ENCODE measurements at places on chromosomes 13 and 19.

DNA sequence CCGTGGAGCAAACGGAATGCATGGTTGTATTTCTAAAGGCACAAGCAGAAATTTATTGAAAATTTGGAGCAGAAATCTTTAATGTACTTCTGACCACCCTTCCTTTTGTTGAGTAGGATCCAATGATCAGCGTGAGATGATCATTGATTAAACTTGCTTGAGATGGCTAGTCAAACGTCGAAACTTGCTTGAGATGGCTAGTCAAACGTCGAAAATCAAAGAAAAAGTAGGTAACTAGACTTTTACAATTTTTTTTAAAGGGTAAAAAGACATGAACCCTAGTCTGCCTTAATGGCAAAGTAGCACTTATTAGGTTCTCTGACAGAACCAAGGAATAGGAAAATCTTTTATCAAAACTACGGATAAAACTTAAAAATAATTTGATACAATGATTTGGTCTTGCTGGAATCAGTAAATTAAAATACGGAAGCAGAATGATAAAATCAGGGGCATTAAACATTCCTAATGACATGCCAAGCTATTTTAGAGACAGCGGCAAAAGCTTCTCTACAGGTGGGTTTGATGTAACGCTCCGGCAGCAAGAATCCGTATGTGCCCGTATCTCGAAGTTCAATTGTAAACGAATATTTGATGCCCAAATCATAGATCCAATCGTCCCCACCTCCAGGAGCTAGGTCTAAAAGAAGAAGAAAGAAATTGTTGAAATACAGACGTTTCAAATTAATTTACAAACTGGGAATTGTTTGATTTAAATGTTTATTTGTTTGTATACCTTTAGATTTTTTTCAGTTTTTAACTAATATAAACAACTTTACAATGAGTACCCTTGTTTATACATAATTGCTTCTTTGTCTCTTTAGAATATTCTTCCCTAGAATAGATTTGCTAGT lies 841 bp upstream of the ZC3H13 start:
- H3K27ac ChIP-seq = peak overlapping the region; percentile 93
- H3K36me3 ChIP-seq = no peaks in the 10 kb centered on the region
- H3K4me1 ChIP-seq = peaks cover 6% of the 10 kb centered on the region
- no peaks in the 10 kb centered on the region for H3K27me3 ChIP-seq
- DNase-seq = no peak

DNA sequence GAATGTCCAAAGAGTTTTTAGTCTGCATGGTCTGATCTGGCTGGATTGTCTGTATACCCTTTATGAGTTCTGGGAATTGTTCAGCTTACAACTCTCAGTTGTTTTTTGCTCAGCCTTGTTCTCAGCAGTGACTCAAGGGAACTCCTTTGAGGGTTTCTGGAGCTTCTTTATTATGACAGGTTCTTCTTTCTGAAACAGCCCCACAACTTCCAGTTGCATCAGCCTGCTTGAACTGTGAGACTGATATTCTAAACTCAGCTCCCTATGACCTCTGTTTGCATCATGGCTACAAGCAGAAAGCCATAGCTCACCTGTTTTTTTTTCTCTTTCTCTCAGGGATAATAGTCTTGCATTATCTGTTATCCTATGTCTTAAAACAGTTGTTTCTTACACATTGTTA lies 85.0 kb downstream of the TDRD3 start:
- DNase-seq = no peak
- H3K4me1 ChIP-seq = no peaks in the 10 kb centered on the region
- no peak overlapping the region for H3K4me3 ChIP-seq
- H3K27ac ChIP-seq = no peak overlapping the region
- no peaks in the 10 kb centered on the region for H3K36me3 ChIP-seq

GRCh38 chr13:33229446-33230177 lies 55.9 kb downstream of the STARD13 start:
- H3K27me3 ChIP-seq = no peaks in the 10 kb centered on the region
- peaks cover 12% of the 10 kb centered on the region for H3K4me1 ChIP-seq
- no peaks in the 10 kb centered on the region for H3K36me3 ChIP-seq
- no peak overlapping the region for H3K4me3 ChIP-seq
- no peak for DNase-seq

- no peaks in the 10 kb centered on the region for H3K4me1 ChIP-seq
- H3K27ac ChIP-seq = peak overlapping the region; percentile 65
- no peaks in the 10 kb centered on the region for H3K36me3 ChIP-seq
- no peaks in the 10 kb centered on the region for H3K27me3 ChIP-seq
- DNase-seq = no peak
- no peak overlapping the region for H3K4me3 ChIP-seq
Measured at GRCh38 chr13:48493851-48494250, 39.0 kb downstream of the RCBTB2 start.

- H3K27ac ChIP-seq = no peak overlapping the region
- no peaks in the 10 kb centered on the region for H3K4me1 ChIP-seq
- no peaks in the 10 kb centered on the region for H3K36me3 ChIP-seq
- no peak overlapping the region for H3K4me3 ChIP-seq
- H3K27me3 ChIP-seq = no peaks in the 10 kb centered on the region
Measured at GRCh38 chr13:42638101-42638500, 64.1 kb downstream of the TNFSF11 start.

DNA sequence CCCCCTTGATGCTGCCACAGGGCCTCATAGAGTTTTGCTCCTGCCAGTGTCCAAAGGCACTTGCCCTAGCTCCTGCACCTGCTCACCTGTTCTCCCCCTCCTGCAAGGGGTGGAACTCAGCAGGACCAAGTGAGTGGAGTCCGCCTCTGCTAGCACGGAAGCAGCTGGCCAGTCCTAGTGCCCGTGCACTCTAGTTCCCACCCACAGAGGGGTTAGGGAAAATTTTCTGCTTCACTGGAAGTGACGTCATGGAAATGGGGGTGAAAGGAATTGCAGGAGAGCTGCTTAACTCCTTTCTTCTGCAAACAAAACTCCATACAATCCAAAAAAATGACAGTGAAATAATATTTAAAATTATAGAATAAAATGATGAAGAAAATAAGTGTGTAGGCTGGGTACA lies 609.7 kb upstream of the SLITRK1 start:
- no peak overlapping the region for H3K4me3 ChIP-seq
- H3K36me3 ChIP-seq = no peaks in the 10 kb centered on the region
- no peak overlapping the region for H3K27ac ChIP-seq
- no peaks in the 10 kb centered on the region for H3K27me3 ChIP-seq
- H3K4me1 ChIP-seq = no peaks in the 10 kb centered on the region

- H3K36me3 ChIP-seq = no peaks in the 10 kb centered on the region
- no peak overlapping the region for H3K27ac ChIP-seq
- DNase-seq = no peak
- no peaks in the 10 kb centered on the region for H3K27me3 ChIP-seq
Measured at GRCh38 chr19:49656456-49657109, 9.1 kb downstream of the IRF3 start.

- peak; percentile 14 for DNase-seq
- no peaks in the 10 kb centered on the region for H3K27me3 ChIP-seq
- no peaks in the 10 kb centered on the region for H3K36me3 ChIP-seq
- peak overlapping the region; percentile 45 for H3K4me3 ChIP-seq
- H3K27ac ChIP-seq = peak overlapping the region; percentile 66
Measured at GRCh38 chr13:71864986-71865873, 1.8 kb downstream of the DACH1 start.

GRCh38 chr19:2636897-2637683 lies 65.4 kb downstream of the GNG7 start:
- no peaks in the 10 kb centered on the region for H3K4me1 ChIP-seq
- H3K36me3 ChIP-seq = no peaks in the 10 kb centered on the region
- H3K27ac ChIP-seq = no peak overlapping the region
- H3K4me3 ChIP-seq = no peak overlapping the region

- DNase-seq = no peak
- H3K4me3 ChIP-seq = no peak overlapping the region
- H3K27ac ChIP-seq = no peak overlapping the region
- no peaks in the 10 kb centered on the region for H3K27me3 ChIP-seq
- H3K4me1 ChIP-seq = no peaks in the 10 kb centered on the region
Measured at GRCh38 chr19:19115954-19116353, 22.3 kb downstream of the TMEM161A start.

- DNase-seq = no peak
- no peak overlapping the region for H3K4me3 ChIP-seq
- H3K36me3 ChIP-seq = no peaks in the 10 kb centered on the region
- no peak overlapping the region for H3K27ac ChIP-seq
- H3K4me1 ChIP-seq = peaks cover 5% of the 10 kb centered on the region
- H3K27me3 ChIP-seq = no peaks in the 10 kb centered on the region
Measured at GRCh38 chr13:46339035-46339666, 47.9 kb downstream of the RUBCNL start.

- no peaks in the 10 kb centered on the region for H3K27me3 ChIP-seq
- no peak for DNase-seq
- no peaks in the 10 kb centered on the region for H3K36me3 ChIP-seq
- H3K4me3 ChIP-seq = no peak overlapping the region
Measured at GRCh38 chr13:33494596-33495204, 209.1 kb upstream of the STARD13 start.

DNA sequence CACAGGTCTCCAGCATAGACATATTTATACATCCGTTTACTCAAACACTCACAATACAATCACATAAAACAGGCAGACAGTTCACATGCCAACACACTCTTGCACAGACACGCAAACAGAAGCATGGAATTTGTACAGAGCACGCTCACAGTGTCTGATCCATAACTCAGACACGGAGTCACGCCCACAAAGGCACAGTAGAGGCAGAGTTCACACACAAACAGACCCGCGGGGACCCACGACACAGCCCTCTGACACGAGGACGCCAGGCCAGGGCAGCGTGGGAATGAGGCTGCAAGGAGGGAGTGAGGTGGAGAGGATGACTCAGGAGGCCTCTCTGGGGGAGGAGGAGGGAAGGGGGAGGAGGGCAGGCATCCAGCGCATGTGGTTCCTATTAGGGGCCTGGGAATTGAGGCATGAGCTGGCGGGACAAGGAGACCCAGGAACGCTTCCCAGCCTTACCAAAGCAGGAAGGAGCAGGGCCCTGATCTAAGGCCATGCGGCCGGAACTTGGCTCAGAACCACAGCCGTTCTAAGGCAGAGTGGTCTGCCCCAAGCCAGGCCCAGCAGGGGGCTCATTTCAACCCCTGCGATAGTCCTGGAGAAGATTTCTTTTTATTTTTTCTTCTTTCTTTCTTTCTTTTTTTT lies 9.1 kb upstream of the OLFM2 start:
- no peaks in the 10 kb centered on the region for H3K27me3 ChIP-seq
- H3K4me3 ChIP-seq = no peak overlapping the region
- H3K4me1 ChIP-seq = peaks cover 4% of the 10 kb centered on the region
- peak overlapping the region; percentile 90 for H3K27ac ChIP-seq
- no peaks in the 10 kb centered on the region for H3K36me3 ChIP-seq
- DNase-seq = peak; percentile 98

GRCh38 chr13:33087790-33088189 lies 71.6 kb downstream of the KL start:
- no peaks in the 10 kb centered on the region for H3K27me3 ChIP-seq
- DNase-seq = no peak
- no peak overlapping the region for H3K27ac ChIP-seq
- no peaks in the 10 kb centered on the region for H3K4me1 ChIP-seq
- H3K4me3 ChIP-seq = no peak overlapping the region

DNA sequence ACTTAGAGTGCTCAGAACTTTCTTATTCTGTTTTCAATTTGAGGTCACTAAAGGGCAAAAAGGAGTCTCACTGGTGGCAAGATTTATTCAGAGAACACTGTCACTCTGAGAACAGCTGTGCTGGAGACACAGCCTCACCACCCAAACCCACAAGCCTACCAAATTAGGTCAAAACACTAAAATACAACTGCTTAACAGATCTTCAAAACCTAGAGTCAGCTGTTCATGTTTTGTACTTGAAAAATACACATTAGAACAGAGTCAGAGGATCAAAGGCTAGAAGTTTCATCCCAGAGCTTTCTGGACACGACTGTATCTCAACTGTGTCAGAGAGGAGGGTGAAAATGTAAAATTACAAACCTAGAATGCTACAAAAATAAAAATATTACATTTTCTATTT lies 89.3 kb downstream of the MIPEP start:
- H3K36me3 ChIP-seq = no peaks in the 10 kb centered on the region
- H3K27me3 ChIP-seq = no peaks in the 10 kb centered on the region
- no peak for DNase-seq
- no peaks in the 10 kb centered on the region for H3K4me1 ChIP-seq
- no peak overlapping the region for H3K27ac ChIP-seq
- H3K4me3 ChIP-seq = no peak overlapping the region

DNA sequence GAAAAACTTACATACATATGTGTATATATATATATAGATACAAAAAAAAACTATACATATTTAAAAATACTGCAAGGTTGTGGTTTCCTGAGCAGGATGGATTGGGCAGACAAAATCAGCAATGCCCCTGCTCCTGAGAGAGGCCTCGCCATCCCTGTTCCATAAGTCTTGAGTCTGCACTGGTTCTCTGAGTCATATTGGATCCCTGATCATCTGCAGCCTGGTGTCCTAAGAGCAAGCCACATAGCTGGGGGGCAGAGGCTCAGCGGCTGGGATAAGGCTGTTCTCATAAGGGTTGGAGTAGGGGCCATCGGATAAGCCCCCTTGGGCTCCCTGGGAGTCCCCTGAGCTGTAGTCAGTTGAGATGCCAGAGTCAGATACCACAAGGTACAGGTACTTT lies 3.3 kb downstream of the SWSAP1 start:
- H3K36me3 ChIP-seq = no peaks in the 10 kb centered on the region
- H3K27ac ChIP-seq = peak overlapping the region; percentile 93
- peaks cover 6% of the 10 kb centered on the region for H3K27me3 ChIP-seq
- H3K4me3 ChIP-seq = no peak overlapping the region
- H3K4me1 ChIP-seq = peaks cover 15% of the 10 kb centered on the region
- DNase-seq = no peak

DNA sequence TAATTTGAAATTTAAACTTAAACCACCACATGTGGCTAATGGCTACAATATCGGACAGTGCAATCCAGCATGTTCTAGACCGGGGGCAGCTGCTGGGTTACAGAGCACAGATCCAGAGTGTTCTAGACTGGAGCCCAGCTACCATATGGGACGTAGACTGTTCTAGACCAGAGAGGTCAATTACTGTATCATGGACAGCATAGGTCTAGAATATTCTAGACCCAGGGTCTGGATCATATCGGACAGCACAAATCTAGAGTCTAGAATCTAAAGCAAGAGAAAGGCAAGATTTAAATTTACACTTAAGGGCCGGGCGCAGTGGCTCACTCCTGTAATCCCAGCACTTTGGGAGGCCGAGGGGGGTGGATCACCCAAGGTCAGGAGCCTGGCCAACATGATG lies 37.9 kb downstream of the CELF5 start:
- no peak overlapping the region for H3K4me3 ChIP-seq
- H3K36me3 ChIP-seq = no peaks in the 10 kb centered on the region
- no peaks in the 10 kb centered on the region for H3K4me1 ChIP-seq

All from uterus (tissue), 4 donors.